Left renal pelvis (tissue), 4 donors: ENCODE measurements at places on chromosomes 1 and 21. TPM values are rescaled to one million over a fixed set of nuclear protein-coding genes. Genes with fewer than 3 reads are reported as not detected.

GRCh38 chr1:51168266-51168845, 66.3 kb downstream of the C1orf185 start:
- DNase-seq = no peak

Gene FOXD2
- 8.4 TPM for polyA plus RNA-seq

Gene DDR2
- polyA plus RNA-seq = 29.0 TPM

GRCh38 chr1:4462831-4463484, 191.5 kb upstream of the AJAP1 start:
- no peak for DNase-seq

GRCh38 chr1:67696708-67697107, 11.7 kb downstream of the GADD45A start:
- DNase-seq = no peak

Gene IQCC
- polyA plus RNA-seq = 5.6 TPM

DNA sequence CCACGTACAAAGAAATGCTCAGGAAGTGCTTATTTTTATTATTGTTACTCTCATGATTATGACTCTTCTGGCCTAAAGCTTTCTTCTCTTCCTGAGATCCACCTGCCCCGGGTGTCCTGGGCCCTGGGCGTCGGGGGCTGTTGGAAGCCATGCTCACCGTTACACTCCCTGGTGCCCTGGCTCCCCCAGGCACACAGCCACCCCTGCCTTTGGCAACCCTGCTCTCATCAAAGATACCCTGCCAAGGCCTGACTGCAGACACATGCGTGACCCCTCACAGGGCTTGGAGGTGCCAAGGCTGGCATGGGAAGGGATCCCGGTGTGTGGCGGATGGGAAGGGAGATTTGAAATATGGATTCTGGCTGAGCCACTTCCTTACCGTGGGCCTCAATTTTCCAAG, 3.3 kb upstream of the KISS1 start:
- no peak for DNase-seq

GRCh38 chr1:72649211-72649888, 367.0 kb upstream of the NEGR1 start:
- DNase-seq = no peak

Gene ATP1A4
- 0.37 TPM for polyA plus RNA-seq

Gene MAN1C1
- polyA plus RNA-seq = 16.4 TPM

Gene SAMD13
- polyA plus RNA-seq = 8.1 TPM

- no peak for DNase-seq
These were observed 283.6 kb upstream of the C1orf105 start for GRCh38 chr1:172136925-172137324.

GRCh38 chr21:34029743-34030528, 43.4 kb upstream of the MRPS6 start:
- DNase-seq = peak; percentile 65

GRCh38 chr21:28704746-28705145, 287.9 kb downstream of the LTN1 start:
- DNase-seq = no peak

GRCh38 chr1:81867235-81867634, 66.5 kb downstream of the ADGRL2 start:
- DNase-seq = no peak

GRCh38 chr1:15849775-15850324, 2.3 kb downstream of the SPEN start:
- peak; percentile 73 for DNase-seq

DNA sequence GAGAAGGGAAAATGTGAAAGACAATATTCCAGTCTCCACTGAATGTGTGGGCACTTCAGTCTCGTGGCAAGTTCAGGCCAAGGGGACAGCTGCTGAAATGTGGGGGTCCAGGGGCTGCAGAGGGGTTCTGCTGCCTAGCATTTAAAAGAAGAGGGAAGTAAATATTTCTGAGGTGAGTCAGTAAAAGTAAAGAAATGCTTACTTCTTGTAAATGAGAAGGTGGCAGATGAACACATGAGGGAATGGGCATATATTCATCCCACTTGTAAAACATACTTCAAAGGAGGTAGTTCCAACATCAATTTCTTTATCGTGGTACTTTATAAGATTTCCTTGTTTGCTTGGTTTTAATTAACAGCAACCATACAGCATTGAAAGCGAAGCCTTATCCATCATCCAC, 63.1 kb upstream of the HIVEP3 start:
- DNase-seq = no peak

DNA sequence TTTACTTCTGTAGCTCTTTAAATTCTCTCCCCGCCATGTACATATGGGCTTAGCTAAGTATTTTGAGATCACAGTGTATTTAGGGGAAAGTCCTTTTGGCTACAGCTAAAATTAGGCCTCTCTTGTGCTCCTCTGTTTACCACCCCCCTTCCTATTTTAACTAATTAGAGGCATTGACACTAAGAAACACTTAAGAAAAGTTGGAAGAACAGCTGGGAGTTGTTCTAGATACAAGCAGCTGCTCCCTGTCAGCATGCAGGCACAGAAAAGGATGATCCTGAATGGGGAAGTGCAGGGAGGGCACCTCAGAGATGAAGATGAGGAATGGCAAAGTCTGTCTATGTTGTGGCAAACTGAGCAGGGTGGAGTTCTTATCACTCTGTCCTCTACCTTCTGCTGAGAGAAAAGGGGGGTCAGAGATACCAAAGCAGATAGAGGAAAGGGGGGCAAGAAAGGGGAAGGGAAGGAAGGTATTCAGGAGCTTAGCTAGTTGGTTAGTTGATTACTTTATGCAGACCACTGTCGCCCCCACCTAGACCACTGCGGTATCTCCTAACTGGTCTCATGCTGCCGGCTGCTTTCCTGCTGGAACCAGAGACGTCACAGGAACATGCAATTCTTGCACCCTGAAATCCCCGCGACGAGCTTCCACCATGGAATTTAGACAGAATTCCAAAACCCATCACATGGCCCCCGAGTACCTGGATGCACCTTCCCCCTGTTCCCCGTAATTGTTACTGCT, 82.4 kb upstream of the HOOK1 start:
- DNase-seq = no peak

GRCh38 chr1:35115459-35116383, 36.5 kb downstream of the ZMYM1 start:
- DNase-seq = no peak

GRCh38 chr1:99131546-99131945, 126.9 kb upstream of the PLPPR5 start:
- DNase-seq = no peak

DNA sequence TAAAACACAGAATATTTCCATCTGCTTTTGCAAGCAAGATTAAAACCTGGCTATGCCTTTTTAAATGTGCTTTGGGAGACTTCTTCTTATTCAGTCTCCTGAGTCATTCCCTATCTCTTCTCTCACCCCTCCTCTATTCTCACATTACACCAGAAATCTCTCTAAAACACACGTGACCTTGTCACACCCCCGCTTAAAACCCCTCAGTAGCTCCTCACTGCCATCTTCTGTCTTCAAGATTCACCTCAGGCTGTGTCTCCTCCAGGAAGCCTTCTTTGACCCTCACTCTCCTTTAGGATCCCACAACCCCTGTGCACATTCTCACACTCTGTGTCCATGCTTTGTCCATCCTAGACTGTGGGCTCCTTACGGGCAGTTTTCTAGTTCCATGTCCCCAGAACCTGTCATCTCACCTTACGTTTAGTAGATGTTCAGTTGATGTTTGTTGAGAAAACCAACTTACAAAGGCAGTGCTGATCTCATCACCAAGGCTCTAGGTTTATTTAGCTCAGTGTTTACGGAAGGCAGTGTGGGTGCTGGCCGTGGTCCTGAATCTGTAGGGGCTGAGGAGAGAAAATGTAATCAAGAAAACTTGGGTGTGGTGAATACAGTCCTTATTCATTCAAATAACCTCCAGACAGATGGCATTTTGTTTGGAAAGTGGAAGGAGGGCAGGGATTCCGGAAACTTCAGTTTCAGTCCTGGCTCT, 143.5 kb downstream of the DMRTA2 start:
- DNase-seq = peak; percentile 45

- no peak for DNase-seq
These were observed 37.8 kb upstream of the GADD45A start for GRCh38 chr1:67647036-67647798.

GRCh38 chr1:244207935-244208244, 156.8 kb downstream of the ZBTB18 start:
- no peak for DNase-seq

DNA sequence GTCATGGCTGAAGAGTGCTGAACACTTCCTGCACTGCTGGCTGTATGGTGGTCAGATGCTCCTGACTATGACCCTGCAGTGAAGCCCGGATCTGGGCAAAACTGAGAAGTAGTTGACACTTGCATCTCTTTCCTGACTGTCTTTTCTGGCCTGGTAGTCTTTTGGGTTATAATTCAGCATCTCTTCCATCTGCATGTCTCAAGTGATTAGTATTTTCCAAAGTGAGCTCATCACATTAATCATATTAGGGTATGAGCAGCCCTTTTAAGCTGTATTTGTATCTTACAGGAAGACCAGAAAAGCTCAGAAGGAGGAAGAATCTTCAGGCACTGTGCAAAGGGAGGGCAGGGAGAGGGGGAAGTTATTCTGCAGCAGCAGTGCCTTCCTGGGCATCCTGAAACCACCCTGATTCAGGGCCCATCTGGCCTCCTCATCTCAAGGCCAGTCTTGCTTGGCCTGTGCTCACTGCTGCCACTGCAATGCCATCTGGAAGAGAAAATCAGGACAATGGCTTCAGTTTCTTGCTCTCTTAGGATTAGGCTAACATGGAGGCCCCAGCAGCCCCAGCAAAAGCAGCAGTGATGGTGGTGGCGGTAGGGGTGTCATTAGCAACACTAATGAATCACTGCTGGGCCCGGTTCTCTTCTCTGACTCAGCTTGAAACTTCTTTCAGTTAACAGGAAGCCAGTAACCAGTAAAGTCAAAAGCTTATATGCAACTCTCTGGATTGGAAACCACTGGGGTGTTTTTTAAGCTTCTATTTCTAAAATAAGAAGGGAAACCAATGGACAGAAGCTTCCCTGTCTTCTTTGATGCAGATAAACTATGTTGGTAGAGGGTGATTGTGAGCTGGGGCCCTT, 63.3 kb upstream of the WDR26 start:
- DNase-seq = no peak

Gene PDIK1L
- polyA plus RNA-seq = 18.9 TPM

Gene KLHDC7A
- polyA plus RNA-seq = 12.2 TPM

Gene AMY1A
- not detected for polyA plus RNA-seq

- no peak for DNase-seq
These were observed 518.2 kb upstream of the PBX1 start for GRCh38 chr1:164040754-164041153.

- no peak for DNase-seq
These were observed 715.0 kb upstream of the ADAMTS5 start for GRCh38 chr21:27681841-27682240.

DNA sequence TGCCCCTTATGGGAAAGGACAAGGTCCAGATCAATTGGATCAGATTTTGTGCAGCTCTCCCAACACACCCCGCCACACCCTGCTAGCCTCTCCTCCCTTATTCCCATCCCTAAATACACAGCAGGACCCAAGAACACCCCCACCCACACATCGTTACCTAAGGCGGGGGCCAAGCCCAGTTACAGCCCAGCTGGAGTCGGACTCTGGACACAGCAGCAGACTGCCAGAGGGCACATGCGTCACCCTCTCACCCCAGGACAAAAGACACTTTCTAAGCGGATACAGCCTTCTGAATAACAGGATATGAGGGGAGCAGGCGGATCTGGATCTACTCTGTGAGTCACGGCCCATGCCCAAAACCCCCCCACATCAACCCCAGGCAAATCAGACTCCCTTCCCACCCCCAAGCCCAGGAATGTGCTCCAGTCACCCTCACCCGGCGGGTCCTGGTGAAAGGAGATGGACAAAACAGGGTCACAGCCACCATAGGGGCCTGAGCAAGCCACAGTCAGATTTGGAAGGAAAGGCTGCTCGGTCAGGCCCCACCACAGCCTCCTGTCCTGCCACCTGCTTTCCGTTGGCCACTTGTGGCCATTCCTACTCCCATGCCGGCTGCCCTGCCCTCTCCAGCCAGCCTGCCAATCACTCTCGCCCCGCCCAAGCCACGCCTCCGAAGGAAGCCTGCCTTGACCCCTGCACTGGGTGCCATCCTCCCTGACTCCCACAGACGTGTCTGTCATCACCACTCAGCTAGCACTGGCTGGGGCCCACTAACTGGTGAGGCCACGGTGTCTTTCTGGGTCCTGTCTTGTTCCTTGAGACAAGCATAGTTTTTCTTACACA, 4.0 kb downstream of the S100A16 start:
- no peak for DNase-seq

- DNase-seq = no peak
These were observed 94.7 kb upstream of the FAM78B start for GRCh38 chr1:166261511-166261910.

- DNase-seq = no peak
These were observed 49.8 kb downstream of the TPR start for GRCh38 chr1:186325239-186325638.

Gene HSD3B1
- not detected for polyA plus RNA-seq

GRCh38 chr1:40740039-40740996, 43.3 kb upstream of the KCNQ4 start:
- no peak for DNase-seq

Gene MIXL1
- polyA plus RNA-seq = 0.40 TPM

DNA sequence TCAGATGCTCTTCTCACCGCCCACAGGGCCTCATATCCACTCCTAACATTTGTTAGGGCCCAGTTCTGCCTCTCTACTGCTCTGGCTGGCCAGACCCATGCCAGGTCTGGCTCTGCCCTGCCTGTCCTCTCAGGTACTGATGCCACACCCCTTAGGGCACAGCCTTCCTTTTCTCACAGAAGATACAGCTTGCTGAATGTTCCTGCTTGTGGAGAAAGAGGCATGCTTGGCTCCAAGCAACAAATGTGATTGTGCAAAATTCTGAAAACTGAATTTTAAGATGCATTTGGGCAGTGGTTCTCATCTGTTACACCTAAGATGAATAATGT, 178.1 kb downstream of the TGFBR3 start:
- DNase-seq = no peak

DNA sequence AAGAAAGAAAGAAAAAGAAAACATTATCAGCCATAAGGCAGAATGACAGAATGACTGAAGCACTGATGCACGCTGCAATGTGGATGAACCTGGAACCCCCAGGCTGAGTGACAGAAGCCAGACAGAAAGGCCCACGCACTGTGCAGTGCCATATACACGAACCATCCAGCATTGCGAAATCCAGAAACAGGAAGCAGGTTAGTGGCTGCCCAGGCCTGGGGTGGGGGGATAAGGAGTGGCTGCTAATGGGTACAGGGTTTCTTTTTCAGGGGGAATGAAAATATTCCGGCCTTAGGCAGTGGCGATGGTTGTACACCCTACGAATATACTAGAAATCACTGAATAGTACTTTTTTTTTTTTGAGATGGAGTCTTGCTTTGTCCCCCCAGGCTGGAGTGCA, 57.0 kb downstream of the CHD5 start:
- DNase-seq = no peak

Gene SLAMF7
- polyA plus RNA-seq = 0.43 TPM

- DNase-seq = no peak
These were observed 68.1 kb downstream of the PAPPA2 start for GRCh38 chr1:176531036-176531435.

DNA sequence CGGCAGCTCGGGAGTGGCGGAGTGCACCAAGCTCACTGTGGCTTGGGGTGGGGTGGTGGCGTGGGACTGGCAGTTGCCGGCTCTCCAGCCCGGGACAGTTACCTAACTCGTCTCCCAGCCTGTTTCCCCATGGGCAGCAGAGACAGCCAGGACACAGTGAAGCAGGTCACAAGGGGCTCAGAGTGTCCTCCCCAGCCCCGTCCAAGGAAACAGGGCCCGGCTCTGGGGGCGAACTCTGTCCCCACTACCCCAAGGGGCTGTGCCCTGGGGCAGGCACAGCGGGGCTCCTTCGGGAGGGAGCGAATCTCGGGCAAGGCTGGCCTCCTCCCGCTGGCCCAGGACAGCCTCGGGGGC, 759 bp downstream of the GPR157 start:
- no peak for DNase-seq

- DNase-seq = no peak
These were observed 18.6 kb downstream of the EXOC8 start for GRCh38 chr1:231319080-231319479.
